ENCODE measurements at places on chromosomes 6 and 20. TPM values are rescaled to one million over a fixed set of nuclear protein-coding genes. Genes with fewer than 3 reads are reported as not detected.
A peak's percentile ranks its signal among the peaks of the same experiment; 100 is the strongest.

DNA sequence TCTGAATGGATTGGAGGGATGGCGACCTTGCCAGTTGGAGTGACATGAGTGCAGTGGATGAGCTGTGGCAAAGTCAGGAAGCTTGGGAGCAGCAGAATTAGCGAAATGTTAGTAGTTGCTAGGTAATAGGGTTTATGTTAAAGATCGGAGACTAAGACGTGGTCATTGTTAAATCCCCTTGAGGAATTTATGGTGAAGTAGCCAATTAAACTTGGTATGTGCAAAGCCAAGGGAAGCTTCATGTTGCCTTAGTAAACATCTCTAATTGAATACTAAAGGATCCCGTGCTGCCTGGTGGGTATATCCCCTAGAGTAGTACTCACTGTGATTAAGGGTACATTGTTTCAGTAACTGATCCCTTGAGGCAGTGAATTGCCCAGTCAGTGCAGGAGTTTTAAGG is 106.0 kb downstream of the PRIM2 start:
- no peak for DNase-seq

- no peak for DNase-seq
These were observed 10.5 kb upstream of the EPB41L2 start for GRCh38 chr6:131073577-131073976.

DNA sequence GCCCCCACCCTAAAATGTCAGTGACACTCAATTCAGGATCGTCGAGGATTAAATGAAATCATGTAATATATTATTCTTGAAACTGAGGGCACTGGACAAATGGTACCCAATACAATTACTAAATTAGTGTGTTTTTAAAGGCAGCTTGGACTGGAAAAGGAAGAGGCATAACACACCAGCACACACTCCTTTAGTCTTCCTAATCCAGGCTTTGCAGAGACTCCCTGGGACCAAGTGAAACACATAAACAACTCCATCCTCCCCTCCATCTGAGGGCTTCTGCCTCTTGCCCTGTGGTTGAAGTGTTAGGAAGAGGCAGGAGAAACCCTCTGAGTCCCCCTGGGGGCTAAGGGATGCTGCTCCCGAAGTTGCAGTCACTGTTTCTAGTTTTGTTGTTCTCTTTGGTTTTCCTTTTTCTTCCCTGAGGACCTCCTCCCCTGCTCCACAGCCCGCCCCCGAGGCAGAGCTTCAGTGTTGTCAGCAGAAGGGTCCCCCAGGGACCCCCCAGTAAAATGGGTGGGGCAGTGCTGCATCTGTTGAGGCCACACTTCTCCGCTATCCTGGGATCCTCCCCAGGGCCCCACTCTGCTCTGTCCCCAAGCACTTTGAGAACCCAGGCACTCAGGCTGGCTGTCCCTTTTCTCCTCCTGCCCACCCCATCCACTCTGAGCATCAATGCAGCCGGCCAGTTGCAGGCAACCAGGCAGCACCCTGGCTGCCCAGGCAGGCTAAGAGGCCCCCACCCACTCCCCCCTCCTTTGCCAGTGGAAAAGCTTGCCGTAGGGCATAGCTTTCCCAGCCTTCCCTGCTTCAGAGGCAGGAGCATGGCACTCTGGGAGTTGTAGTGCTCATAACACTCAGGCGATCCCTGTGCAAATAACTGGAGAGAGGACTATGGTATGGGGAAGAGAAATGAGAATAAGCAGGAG is 5.9 kb downstream of the TMEM63B start:
- peak; percentile 77 for DNase-seq

GRCh38 chr20:37651932-37652331 is 41.9 kb upstream of the CTNNBL1 start:
- DNase-seq, result peak; percentile 59

DNA sequence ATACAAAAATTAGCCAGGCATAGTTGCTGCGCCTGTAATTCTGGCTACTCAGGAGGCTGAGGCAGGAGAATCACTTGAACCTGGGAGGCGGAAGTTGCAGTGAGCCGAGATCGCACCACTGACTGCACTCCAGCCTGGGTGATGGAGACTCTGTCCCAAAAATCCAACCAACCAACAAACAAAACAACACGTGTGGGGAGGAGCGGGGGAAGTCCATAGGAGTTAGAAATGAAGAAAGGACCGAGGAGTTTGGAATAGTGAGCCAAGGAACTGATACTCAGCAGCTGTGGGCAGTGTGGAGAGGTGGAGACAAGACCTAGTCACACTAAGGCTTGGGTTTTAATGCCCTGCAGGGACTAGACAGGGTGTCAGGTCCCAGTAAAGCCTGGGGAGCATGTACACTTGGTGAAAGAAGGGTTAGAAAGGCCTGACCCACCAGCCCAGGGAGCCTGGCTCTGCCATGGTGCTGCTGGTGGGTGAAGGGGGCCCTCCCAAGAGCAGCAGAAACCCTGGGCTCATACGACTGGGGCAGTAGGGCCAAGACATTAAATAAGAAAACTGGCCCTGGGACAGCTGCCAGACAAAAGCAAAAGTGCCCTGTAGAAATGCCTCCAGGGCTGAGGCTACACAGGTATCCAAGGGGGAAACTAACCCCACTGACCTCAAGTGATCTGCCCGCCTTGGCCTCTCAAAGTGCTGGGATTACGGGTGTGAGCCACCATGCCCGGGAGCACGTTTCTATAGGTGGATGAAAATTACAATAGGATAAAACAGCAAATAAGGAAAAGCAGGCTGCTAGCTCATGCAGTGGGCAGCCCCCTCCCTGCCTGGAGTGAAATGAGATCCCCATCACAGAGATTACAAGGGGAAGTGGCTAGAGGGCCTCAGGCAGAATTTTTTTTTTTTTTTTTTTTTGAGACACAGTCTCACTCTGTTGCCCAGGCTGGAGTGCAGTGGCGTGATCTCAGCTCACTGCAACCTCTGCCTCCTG is 58.0 kb downstream of the MYH7B start:
- DNase-seq, result no peak

- DNase-seq, result no peak
These were observed 136.3 kb upstream of the PRDM1 start for GRCh38 chr6:105949869-105950268.

DNA sequence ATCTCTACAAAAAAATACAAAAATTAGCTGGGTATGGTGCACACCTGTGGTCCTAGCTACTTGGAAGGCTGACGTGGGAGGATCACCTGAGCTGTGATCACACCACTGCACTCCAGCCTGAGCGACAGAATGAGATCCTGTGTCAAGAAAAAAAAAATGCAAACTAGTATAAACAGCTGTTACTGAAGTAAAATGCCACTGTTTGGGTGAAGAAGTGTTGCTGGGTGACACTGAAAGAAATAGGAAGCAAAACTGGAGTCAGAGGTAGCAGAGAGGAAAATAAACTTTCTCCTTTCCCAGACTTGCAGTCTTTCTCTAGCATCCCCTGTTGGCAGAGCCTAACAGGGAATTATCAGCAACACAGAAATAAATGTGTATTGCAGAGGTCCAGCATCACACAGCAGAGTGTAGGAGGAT is 241.2 kb upstream of the PREP start:
- no peak for DNase-seq

The PIM1 gene
- 13.0 TPM for total RNA-seq

The E2F3 gene
- 9.3 TPM for total RNA-seq

The SLC44A4 gene
- not detected for total RNA-seq

The PET117 gene
- total RNA-seq, result 12.0 TPM

The RIPPLY2 gene
- total RNA-seq, result not detected

The RAMACL gene
- 0.13 TPM for total RNA-seq
